Dorsolateral prefrontal cortex (tissue), 122 donors: ENCODE measurements at places on chromosomes 16 and 17.

- DNase-seq, result no peak
Measured at GRCh38 chr17:2400474-2400866, 390 bp downstream of the MNT start.

DNA sequence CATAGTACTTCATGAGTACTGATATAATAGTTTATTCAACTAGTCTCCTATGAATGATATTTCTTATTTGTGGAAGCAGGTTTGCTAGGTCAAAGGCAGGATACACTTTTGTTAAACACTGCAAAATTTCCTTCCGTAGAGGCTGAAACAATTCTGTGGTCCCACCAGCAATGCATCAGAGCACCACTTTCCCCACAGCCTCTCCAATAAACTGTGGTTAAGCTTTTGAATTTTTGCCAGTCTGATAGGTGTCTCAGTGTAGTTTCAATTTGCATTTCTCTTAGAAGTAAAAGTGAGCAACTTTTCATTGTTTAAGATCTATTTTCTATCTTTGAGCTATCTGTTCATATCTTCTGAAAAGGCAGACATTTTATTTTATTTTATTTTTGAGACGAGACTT is 36.4 kb upstream of the CORO6 start:
- DNase-seq, result no peak

- no peak for DNase-seq
Measured at GRCh38 chr17:51527225-51527982, 267.1 kb downstream of the UTP18 start.

GRCh38 chr16:18800775-18801144 is 589 bp downstream of the ARL6IP1 start:
- no peak for DNase-seq

DNA sequence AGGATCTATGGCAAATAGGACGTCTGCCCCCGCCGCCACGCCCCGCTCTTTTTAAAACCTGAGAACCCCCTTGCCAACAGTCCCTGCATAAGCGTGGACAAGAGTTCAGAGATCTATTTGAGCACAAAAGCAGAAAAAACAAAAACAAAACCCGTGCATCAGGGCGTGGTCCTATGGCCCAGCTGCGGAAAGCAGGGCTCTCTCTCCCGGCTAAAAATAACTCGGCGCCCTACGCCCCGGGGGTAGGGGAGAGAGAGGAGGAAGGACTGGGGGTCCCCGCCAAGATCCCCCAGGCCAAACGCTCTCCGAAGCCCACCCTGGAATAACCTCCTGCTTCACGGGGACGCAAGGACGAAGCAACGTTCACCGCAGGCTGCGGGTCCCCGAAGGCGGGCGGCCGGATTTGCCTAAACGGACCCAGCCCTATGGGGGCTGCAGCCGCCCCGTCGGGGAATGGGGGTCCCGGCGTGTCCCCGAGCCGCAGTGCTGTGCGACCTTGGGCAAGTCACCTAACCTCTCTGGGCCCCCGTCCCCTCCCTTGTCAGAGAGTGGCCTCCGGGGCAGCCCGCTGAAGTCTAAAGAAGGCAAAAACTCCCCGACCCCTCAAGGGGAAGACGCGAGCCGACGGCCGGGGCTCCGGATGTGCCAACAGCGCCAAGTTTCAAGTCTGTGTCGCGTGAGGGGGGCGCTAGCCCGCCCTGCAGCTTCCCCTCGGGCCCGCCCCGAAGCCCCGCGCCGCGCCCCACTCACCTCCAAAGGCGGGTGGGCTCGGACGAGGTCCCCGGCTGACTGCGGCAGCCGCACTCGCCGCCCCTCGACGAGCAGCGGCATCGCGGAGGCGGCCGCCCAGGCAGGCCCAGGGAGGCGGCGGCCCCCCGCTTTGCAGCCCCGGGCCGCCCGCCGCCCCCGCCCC is 477 bp downstream of the NTAN1 start:
- DNase-seq, result no peak

GRCh38 chr17:79997011-79997660 is 38.5 kb downstream of the TBC1D16 start:
- no peak for DNase-seq

- no peak for DNase-seq
Measured at GRCh38 chr16:68003031-68003430, 3.7 kb upstream of the DPEP2 start.

GRCh38 chr17:17028059-17028877 is 14.0 kb upstream of the MPRIP start:
- DNase-seq, result peak; percentile 45

DNA sequence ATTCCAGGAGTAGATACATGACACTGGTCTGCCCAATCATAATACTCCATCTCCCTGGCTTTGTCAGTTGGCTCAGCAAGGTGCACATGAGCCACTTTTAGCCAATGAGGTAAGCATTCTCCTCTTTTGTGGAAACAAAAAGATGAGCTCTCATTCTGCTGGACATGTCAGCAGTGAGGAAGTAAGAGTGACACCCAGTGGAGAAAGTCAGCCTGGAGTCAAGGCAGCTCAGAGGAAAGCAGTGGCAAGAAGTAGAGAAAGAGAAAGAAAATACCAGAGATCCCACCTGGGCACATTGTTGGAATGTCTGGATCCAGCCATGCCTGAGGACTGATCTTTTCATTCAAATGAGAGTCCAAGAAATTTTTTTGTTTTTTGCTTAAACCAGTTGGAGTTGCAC is 496.9 kb upstream of the C16orf82 start:
- peak; percentile 26 for DNase-seq

DNA sequence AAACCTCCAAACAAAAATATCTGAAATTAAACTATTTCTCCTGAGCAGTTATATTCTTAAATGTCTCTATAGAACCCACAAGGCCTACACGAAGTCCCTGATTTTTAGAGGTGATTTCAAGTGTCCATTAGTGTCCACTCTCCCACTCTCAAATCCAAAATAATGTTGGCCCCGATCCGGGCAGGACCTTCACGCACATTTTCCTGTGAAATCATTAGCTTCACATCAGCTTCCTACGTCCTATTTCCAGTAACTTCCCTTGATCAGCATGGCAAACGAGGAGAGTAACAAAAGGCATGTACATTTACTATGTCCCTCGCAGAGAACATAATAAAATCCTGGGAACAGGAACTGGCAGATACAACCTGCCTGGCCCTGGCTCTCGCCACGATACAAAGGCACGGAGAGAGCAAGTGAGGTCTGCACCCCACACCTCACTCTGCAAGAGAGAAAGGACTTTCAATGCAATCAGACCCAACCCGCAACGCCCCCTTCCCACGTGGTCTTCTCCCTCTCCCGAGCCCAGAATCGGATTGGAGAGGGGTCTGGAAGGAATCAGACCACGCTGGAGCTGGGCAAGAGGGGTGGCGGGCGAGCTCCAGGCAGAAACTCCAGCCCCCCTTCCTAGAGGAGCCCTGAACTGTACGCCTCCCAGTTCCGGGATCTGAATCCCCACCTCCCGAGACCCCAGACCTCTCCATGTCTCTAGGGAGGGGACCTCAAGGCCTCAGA is 17.5 kb upstream of the C17orf78 start:
- DNase-seq, result peak; percentile 58

DNA sequence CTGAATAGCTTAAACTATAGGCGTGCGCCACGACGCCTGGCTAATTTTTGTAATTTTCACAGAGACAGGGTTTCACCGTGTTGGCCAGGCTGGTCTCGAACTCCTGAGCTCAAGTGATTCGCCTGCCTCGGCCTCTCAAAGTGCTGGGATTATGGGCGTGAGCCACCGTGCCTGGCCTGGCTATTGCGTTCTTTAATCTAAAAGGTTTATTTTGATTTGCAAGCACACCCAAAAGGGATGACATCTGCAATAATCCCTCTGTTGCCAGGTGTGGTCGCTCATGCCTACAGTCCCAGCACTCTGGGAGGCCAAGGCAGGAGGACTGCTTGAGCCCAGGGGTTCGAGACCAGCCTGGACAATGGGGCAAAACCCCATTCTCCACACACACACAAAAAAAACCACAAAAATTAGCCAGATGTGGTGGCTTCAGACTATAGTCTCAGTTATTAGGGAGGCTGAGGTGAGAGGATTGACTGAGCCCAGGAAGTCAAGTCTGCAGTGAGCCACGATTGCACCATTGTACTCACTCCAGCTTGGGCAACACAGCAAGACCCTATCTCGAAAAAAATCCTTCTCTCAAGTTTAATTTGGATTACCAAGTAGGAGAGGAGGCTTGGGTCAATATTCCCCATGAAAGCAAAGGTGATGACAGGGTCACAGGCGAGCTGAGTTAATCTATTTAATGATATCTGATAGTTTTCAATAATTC is 144.1 kb downstream of the PARN start:
- DNase-seq, result no peak
